A549 (cell line): ENCODE measurements at places on chromosomes 5 and 9.

DNA sequence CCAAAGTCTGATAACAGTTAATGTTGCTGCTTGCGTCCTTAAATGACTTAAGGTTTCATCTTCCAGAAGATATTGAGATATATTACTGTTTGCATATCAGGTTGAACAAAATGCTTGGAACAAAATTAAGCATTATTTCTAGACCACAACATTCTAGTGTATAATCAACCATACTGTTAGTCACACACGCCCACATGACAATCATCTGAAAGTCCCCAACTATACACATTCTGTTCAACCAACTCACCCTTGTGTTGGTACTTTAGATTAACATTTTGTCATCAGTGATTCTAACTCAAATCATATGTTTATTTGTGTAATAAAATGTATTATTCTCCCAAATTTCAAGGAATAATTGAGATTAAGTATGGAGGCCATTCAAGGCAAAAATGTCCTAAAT, 47.3 kb downstream of the LURAP1L start:
- DNase-seq: no peak

- no peak for DNase-seq
Observed at GRCh38 chr9:123536455-123536868, 180.5 kb downstream of the CRB2 start.

- DNase-seq: no peak
Observed at GRCh38 chr9:21027295-21027694, 4.1 kb downstream of the HACD4 start.

GRCh38 chr5:148381906-148382305, 1.9 kb upstream of the FBXO38 start:
- DNase-seq: no peak

- DNase-seq: no peak
Observed at GRCh38 chr5:57175551-57176309, 1.9 kb downstream of the GPBP1 start.

DNA sequence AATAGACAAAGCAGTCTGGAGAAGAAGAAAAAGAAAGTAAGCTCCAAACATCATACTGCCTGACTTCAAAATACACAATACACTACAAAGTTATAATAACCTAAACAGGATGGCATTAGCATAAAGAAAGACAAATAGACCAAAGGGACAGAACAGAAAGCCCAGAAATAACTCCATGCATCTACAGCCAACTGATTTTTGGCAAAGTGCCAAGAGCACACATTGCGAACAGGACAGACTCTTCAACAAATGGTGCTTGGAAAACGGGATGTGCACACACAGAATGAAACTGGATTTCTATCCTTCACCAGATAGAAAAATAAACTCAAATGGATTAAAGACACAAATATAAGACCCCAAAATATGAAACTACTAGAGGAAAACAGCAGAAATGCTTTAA, 66.6 kb upstream of the SPATA31E1 start:
- DNase-seq: no peak

- no peak for DNase-seq
Observed at GRCh38 chr5:88502179-88503040, 233.8 kb upstream of the TMEM161B start.

GRCh38 chr5:124650147-124650561, 96.3 kb downstream of the ZNF608 start:
- no peak for DNase-seq

- DNase-seq: peak; percentile 68
Observed at GRCh38 chr9:82332018-82332773, 343.6 kb downstream of the SPATA31D1 start.

GRCh38 chr5:54988817-54989216, 3.4 kb upstream of the ESM1 start:
- no peak for DNase-seq

DNA sequence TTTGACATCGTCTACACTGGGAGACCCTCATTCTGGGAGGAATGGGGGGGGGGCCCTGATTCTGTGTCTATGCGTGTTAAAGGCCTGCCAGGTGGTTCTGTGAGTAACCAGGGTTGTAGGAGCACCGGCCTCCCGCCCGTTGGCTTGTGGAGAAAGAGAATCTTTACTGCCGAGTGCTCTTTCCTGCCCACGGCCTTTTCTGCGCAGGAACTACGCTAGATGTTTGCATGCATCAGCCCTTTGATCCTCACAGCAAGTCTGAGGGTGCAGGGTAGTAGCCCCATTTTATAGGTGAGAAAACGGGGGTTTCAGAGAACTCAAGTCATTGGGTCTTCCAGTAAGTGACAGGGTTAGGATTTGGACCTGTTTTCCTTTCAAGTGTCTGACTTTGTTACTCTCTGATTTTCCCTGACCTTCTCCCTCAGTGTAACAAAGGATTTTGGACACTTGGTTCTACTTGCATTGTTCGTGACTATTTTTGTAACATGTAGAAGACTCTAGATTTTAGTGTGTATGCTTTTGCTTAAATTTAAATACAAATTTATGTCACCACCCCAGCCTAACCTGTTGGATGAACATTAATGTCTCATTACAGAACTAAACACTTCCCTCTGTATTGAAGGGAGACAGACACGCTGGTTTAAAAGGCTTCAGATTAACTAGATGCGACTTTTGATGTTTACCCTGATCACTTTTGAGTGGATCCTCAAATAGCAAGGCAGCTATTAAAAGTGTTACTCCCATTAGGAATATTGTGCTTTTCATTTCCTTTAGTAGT, 22.0 kb downstream of the MAST4 start:
- no peak for DNase-seq

DNA sequence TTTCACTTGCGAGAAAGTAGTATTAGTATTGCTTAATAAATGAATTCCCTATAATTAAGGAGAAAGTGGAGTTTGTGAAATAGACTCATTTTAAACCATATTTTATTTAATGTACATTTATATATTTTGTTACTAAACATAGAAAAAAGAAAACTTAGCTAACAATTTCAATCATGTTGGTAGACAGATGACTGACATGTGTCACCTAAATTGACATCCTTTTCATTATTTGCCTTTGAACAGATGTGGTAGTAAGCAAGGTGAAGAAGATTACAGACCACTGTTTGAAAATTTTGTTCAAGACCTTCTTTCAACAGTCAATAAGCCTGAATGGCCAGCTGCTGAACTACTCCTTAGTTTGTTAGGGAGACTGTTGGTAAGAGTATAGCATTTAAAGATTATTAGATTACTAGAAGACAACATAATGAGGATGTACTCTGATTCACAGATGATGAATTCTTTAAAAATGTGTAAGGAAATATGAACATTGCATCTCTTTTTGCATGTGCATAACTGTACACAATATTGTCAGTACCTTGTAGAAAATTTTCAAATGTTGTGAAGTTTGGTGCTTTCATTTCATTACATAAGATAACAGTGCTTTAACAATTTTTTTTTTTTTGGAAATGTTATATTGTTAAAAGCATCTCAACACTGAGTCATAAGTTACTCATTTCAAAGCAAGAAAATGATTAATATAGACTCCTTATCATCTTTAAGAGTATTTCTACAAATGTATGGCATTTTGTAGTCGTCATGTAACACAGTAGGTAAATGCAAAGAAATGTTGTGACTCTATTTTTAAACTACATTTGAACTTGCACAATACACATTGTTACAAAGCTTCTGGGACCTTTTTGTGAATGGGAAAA, 139.5 kb downstream of the NIPBL start:
- no peak for DNase-seq

- no peak for DNase-seq
Observed at GRCh38 chr5:98214240-98215051, 559.0 kb upstream of the RGMB start.

DNA sequence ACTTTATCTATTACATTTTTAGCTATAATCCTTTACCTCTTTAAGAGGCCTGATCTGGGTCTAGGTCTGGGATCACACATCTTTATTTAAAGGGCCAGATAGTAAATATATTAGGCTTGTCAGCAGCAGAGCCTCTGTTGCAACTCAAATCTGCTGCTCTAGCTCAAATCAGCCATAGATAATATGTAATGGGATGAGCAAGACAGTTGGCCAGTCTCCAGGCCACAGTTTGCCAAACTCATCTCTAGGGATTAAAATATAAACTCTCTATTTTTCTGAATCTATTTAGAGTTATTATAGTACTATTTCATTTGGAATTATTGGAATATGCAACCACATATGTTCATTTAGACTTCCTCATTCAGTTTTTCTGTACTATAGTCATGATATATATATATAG, 115.9 kb upstream of the MINAR2 start:
- no peak for DNase-seq

DNA sequence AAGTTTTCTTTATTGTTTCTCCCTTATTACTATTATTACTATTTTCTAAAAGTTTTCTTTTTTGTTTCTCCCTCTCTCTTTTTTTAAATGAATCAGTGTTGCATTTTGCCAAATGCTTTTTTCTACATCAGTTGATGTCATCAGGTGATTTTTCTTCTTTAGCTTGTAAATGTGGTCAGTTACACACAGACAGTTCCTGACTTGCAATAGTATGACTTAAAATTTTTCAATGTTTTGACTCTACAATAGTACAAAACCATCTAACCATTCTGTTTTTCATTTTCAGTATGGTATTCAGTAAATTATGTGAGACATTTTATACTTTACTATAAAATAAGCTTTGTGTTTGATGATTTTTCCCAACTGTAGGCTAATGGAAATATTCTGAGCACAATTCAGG, 443.0 kb downstream of the GADD45G start:
- DNase-seq: no peak

GRCh38 chr9:92055624-92056023, 59.6 kb downstream of the SPTLC1 start:
- no peak for DNase-seq

DNA sequence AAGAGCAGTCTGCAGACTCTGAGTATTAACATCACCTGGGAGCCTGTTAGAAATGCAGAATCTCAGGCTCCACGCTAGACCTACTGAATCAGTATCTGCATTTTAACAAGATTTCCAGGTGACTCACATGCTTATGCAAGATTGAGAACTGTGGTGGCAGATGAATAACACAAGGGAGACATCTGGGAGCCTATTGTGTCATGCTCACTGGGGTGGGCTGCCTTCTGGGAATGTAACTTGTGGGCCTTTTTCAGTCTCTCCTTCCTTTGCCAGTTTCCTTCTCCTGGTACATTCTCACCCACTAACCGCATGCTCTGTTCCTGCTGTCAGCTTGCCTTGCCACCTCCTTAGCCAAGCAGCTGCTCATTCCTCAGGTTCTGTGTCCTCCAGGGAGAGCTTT, 176.6 kb upstream of the C9orf72 start:
- DNase-seq: no peak

DNA sequence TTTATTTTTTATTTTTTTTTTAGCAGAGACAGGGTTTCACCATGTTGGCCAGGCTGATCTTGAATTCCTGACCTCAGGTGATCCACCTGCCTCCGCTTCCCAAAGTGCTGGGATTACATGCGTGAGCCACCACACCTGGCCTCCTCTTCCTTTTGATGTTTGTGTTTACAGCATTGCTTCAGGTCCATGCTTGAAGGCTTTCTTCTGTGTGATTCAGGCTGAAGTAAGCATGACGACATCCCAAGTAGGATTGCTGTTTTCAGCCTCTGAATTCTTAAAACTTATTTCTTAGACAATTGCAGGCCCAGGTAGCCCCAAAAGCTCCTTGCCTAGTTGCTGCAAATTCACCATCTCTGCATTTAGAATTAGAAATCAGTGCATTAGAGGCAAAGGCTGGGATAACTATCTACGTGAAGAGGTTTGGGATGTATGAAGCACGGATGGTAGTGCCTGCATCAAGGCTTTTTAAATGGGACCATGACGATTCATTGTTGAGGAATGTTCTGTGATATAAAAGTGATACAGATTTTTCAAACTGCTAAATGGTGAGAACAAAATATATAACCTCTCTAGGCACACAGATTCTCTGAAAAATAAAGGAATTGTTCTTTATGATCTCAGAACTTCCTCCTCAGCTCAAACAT, 3.0 kb upstream of the ETF1 start:
- no peak for DNase-seq

DNA sequence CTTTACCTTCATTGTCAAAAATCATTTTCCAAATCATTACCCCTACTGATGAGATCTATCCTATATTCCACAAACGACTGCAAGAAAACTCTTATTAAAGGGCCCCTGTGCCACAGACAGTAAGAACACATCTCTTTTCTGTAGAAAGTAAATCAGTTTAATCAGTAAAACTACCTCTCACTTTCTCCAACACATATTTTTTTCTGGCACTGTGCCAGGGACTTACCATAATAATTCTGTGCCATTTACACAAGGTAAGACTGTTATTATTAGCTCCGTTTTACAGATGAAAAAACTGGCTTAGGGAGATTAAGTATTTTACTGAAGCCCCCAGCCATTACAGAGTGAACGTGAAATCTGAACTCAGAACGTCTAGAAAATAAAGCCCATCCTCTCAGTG, 587.0 kb upstream of the COX7C start:
- no peak for DNase-seq

- no peak for DNase-seq
Observed at GRCh38 chr5:172896465-172896864, 62.4 kb downstream of the ERGIC1 start.

DNA sequence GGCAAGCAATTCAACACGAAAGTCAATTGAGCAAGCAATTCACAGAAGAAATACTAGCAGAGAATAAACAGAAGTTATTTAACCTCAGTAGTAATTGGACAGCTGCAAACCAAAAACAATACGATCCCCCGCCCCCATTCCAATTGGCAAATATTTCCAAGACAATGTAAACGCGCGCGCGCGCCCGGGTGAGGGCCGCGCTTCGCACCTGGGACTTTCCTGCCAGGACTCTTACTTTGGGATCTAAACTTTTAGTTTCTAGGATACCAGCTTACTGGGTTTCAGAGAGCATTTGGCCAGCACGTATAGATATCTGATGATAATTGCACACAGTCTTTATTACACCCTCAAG, 8.6 kb downstream of the RUFY1 start:
- peak; percentile 69 for DNase-seq

- DNase-seq: no peak
Observed at GRCh38 chr5:179243333-179243732, 101.9 kb downstream of the ADAMTS2 start.

- DNase-seq: no peak
Observed at GRCh38 chr9:111502506-111502905, 18.3 kb upstream of the ECPAS start.

DNA sequence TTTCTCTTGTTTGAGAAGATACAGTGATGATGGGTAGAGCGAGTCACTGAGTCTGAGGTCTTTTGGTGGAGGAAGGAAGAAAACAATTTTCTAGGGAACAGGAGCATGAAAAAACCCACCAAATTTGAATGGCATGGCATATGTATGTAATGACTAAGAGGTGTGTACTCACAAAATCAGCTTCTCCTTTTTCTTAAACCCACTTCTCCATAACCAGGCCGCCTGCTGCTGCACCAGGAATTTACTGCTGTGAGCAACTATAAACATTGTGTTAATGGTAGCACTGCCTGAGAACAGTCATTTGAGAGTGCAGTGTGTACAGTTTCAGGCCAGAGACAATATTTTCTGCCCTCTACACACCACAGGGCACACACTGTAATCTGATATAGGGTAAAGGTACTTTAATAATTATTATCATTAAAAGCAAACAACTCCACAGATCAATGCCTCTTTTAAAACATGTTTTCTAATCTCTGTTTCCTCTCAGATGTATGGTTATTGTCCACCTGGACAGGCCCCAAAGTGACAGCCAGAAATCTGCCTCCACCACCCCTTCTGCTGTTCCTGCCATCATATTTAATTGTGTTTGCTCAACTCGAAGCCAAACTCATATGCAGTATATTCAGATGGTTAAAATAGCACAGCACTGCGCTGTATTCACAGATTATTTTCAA, 241.6 kb downstream of the KIAA0825 start:
- DNase-seq: no peak

GRCh38 chr9:110537841-110538646, 41.5 kb downstream of the SVEP1 start:
- DNase-seq: no peak

- peak; percentile 10 for DNase-seq
Observed at GRCh38 chr9:98172604-98173003, 19.8 kb downstream of the CORO2A start.
